RWPE1 (cell line): ENCODE measurements at places on chromosomes 5 and 9.
A peak's percentile ranks its signal among the peaks of the same experiment; 100 is the strongest.

DNA sequence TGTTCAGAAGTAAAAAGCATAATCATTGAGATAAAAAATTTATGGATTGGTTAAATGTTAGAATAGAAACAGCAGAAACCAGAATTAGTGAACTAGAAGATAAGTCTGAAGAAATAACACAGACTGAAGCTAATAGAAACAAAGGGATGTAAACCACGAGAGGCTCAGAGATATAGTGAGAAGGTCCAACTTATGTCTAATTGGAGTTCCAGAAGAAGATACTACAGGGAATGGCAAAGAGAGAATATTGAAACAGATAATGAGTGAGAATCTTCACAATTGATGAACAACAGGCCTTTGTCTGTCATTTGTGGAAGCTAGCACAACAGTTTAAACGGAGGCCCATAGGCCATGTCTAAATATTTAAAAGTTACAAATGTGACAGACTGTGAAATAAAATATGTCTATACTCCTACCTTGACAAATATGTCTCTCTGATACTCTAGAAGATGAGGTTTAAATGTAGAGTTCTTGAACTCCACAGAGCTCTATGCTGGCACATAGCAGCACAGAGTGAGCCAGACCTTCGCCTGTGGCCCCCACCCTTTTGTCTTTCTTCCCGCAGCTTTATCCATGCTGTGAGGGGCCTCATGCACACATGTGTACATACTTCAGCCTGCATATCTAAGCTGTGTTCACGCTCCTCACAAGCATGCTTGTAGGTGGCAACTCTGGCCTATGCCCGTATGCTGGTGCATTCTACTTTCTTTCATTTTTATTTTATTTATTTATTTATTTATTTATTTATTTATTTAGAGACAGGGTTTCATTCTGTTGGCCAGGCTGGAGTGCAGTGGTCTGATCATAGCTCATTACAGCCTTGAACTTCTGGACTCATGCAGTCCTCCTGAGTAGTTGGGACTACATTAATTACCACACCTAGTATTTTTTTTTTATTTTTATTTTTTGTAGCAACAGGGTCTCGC, 45.0 kb upstream of the ABL1 start:
- no peak for DNase-seq

DNA sequence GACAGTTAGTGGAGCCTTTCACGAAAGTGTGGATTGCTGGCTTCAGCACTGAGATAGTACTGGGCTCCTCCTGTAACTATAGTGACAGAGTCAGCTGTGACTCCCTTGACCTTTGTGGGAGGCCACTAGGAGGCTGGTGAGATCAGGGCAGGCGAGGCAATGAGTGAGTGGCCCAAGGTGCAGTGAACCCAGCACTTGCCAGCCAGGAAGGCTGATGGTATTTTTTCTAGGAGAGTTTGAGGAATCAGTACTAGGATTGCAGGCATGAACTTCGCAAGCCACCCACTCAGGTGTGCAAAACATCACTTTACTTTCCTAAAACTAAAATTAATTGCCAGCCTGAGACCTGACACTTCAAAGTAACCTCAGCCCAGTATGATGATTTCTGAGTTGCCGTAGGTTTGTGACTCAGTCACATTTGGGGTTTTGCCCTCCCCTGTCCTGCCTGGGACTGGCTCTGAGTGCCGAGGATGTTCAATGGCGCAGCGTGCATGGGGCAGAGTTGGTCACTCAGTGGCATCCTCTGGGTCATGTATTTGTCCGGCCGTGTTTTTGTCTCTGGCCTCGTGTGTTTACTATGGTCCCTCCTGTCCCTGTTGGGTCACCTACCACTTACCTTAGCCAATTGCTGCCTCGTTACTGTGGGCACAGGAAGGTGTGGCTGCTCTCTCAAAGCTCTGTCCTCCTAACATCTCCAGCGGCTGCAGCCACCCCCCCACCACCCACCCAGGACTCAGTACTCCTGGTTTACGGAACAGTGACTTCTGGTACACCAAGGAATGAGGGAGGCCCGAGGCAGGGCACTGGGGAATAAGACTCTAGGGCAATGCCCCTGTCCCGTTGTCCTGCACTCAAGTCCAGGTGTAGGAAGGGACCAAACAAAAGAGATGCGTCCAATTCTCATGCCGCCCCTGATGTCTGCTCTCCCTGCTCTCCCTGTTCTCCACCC, 67.2 kb downstream of the IL31RA start:
- no peak for DNase-seq

GRCh38 chr5:123421773-123422172, 1.4 kb downstream of the CEP120 start:
- DNase-seq, result no peak

- peak; percentile 83 for DNase-seq
Measured at GRCh38 chr9:99019510-99020331, 76.0 kb downstream of the COL15A1 start.

DNA sequence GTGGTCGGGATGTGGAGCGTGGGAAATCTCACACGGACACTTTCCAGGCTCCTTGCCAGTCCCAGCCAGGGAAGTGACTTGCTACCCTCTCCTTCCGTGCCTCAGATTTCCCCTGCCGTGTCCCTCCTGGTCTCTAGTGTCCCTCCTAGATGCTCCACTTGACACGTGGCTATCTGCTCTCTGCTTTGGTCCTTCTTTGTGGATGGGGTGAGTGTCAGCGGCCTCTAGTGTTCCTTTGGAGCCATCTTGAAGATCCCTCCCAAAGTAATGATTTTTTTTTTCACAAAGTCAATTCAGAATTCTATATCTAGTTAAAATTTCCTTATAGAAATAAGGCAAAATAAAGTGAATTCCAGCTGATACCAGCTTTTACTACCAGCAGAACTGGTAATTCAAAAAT, 117.7 kb downstream of the MRPL36 start:
- no peak for DNase-seq
